ENCODE measurements at places on chromosomes 3 and 15.

DNA sequence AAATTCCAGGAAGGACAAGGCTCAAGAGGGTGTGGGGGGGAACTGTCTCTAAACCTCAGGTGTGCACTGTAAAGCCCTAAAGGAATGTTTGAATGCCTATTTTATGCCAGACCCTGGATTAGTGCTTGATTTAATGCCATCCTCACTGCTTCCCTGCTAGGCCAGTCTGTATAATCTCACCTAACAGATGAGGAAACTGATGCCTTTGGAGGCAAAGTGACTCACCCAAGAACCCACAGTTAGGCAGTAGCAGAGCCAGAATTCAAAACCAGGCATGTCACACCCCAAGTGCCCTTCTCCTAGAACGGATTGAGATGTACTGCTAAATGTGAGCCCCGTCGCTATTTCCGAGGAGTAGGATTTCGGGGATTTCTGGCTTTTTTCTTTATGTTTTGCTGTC lies 7.8 kb downstream of the CAMK1 start:
- no peak for DNase-seq

- DNase-seq: no peak
Measured at GRCh38 chr15:55198706-55199105, 2.0 kb upstream of the RSL24D1 start.

DNA sequence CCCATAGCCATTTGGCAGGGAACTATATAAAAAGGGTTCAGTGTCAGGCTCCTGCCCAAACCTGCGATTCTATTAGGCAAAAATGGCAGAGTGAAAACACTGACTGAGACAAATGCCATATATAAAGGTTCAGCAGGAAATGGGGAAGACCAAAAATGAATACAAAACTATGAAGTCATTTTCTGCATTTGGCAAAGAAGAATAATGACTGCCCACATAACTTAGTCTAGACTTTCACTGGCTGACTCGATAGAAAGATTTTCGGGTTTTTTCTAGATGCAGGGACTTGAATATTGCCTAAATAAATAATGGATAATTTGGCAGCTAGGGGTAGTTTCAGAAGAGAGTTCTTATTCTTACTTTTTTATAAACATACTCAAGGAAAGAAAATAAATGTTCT lies 178.0 kb downstream of the TPRG1 start:
- no peak for DNase-seq

DNA sequence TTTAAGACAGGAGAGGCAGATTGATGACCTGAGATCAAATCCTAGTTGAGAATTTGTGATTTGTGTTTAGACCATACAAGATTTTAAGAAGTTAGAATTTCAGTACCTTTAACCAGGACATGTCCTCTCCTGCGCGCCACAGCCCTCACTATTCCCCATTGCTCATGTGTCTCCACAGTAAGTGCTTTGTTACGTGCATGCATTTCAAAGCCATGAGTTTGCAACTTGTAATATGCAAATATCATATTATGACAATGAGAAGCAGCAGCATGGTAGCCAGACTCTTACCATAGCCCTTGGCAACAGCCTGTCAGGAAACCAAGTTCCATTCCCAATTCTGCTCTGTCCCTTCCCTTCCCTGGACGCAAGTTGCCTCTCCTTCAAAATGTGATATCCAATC lies 73.3 kb upstream of the ATP13A5 start:
- DNase-seq: no peak

DNA sequence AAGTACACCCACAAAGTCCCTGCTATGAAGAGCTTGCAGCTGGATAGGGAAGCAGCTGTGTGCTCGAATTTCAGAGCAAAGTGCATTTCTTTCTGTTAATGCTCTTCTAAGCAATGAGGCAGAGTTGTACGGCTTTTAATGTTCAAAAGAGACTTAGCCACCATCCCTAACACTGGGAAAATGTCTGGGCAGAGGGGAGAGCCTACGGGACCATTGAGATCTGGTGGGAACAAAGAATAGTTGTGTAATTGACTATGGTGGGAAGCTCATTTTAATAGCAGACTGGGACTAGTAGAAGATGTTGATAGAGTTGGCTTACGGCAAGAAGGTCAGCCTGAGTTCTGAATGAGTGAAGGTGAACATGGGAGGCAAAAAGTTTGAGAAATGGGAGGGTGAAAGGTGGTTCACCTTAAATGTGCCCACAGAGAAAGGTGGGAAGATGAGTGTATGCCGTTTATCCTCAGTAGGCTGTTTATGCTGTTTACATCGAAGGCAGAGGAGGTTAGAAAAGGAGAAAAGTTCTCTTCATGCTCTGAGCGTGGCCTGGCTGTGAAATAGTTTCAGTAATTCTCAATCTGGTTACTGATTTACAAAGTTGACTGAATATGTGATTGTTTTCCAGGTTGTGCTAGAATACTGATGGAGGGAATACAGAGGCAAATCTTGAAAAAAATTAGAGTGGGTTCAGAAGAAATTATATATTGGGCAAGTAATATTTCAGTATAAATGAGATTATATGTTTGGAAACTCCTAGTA lies 22.9 kb upstream of the UTS2B start:
- DNase-seq: no peak

GRCh38 chr15:60649845-60650548 lies 171.1 kb upstream of the ICE2 start:
- DNase-seq: no peak

DNA sequence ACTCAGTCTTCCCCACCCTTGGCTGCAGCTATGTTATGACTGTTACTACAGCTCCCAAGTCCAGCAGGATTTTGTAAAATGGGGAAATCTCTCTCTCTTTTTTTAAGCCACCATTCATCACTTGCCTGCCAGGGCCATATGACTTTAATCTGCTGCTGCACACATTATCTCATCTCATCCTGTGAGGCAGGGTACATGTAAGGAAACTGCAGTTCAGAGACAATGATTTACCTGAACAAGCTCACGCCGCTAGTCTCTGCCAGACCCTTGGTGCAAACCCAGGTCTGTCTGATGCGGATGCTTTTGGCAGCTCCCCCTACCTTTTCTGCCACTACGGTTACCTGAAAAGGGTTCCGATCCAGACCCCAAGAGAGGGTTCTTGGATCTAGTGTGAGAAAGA lies 78.3 kb downstream of the CHRNA7 start:
- DNase-seq: no peak

DNA sequence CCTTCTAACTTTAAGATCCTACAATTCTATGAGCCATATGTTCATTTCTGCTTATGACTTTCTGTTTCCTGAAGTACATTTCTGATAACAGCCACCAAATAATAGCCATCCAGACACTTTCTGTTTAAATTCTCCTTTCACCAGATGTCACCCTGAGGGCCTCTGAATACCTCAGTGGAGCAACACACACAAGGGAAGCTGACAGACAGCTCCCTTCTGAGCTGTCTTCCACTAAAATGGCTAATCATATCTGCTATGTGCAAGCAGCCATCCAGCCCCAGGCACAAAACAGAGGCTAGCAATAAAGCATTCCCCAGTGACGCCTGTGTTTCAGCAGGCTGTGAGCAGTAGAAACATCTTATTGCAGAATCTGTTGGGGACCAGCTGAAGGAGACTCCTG lies 666.6 kb upstream of the UBE2E2 start:
- DNase-seq: no peak

- DNase-seq: no peak
Measured at GRCh38 chr3:129605203-129605921, 1.1 kb downstream of the PLXND1 start.

DNA sequence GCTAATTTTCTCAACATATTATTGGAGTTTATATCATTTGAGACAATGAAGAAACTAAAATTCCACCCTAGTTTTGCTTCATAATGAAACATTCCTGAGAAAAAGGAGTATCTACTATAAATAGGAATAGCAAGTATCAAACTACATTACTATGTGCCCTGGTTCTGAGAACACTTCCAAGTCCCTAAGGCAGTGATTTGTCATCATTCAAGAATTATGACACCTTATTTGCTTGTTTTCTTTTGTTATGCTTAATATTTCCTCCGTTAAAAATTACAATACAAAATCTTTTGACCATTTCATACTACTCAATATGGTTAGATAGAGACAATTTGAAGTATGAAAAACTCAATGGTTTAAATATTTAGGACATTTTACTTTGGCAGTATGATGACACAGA lies 707.8 kb upstream of the GOLIM4 start:
- DNase-seq: peak; percentile 6

DNA sequence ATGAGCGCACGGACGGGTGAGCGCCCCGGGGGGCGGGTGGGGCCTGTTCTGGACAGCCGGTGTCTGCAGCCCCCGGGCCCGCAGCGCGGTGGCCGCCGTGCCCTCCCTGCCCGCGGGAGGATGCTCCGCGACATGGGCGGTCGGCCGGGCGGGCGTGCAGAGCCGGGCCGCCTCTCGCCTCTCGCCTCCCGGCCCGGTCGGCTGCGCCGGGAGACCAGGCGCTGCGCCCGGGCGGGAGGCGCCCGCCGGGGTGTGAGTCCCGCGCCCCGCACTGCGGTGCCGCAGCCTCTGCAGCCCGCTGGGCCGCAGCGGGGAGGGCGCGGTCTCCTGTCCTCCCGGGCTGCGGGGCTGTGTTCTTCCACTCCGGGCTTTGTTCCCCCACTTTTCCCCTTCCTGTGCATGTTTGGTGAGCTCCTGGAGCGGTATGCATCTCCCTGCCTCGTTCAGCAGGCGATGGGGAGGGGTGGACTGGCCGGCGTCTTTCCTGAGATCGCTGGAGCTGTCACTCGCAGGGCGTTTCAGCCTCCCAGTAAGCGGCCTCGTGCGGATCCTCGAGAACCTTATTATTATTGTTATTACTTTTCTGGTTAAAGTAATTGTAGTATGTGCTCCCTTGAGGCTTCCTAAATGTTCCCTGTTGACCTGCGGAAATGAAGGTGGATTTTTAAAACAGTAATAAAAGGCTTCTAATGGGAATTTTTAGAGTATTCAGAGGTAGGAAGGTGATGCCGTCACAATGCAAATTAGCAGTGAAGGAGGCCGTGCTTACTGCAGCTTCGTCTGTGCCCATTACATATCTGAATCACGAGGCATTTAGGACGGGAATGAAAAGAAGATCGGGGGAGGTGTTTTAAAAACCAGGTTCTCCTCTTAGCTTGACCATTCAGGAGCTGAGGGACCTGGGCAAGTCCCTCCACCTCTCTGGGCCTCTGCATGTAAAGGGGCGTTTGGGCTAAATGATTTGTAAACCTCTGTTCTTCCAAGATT lies 593 bp downstream of the TMOD2 start:
- no peak for DNase-seq

GRCh38 chr15:74396445-74397238 lies 29.2 kb upstream of the CYP11A1 start:
- no peak for DNase-seq

GRCh38 chr15:66452971-66453580 lies 44.5 kb downstream of the SNAPC5 start:
- DNase-seq: no peak

GRCh38 chr3:14488286-14489041 lies 51.7 kb downstream of the GRIP2 start:
- DNase-seq: no peak

GRCh38 chr3:134334901-134335280 lies 39.4 kb downstream of the AMOTL2 start:
- DNase-seq: no peak

DNA sequence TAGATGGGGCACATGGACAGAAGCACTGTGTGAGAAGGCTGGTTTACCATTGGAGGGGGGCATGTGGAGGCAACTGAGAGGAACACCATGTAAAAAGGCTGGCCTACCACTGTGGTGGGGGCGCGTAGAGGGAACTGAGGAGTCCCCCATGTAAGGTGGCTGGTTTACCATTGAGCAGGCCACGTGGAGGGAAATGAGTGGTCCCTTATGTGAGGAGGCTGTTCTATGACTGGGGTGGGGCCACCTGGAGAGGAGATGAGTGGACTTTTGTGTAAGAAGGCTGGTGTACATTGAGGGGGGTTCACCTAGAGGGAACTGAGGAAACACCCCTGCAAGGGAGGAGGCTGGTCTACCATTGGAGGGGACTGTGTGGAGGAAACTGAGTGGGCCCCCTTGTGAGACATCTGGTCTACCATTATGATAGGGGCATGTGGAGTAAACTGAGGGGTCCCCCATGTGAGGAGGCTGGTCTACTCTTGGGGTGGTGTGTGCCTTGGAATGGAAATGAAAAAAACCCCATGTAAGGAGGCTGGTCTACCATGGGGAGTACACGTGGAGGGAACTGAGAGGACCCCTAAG lies 156.9 kb downstream of the FBLN2 start:
- no peak for DNase-seq

GRCh38 chr3:48863122-48863521 lies 15.4 kb upstream of the PRKAR2A start:
- DNase-seq: no peak

GRCh38 chr3:43043793-43044192 lies 62.1 kb downstream of the POMGNT2 start:
- no peak for DNase-seq

DNA sequence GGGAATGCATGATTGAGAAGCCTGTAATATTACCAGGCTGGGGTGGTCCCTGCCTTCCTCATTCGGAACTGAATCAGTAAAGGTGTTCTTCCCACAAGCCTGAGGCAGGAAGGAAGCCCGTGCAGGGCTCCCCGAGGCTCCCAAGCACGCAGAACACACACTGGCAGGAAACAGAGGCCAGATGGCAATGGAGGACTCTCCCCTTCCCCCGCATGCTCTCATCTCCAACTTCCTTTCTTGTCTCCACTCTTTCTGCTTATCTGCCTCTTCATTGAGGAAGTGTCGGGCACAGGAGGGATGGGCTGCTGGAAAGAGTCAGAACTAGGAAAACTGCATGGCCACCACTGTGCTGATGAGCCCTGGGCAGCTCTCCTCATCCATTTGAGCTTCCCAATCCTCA lies 123.5 kb downstream of the NUP210 start:
- no peak for DNase-seq

- no peak for DNase-seq
Measured at GRCh38 chr15:100355342-100355741, 13.6 kb upstream of the ADAMTS17 start.

- no peak for DNase-seq
Measured at GRCh38 chr3:55654123-55654760, 167.1 kb upstream of the WNT5A start.

- no peak for DNase-seq
Measured at GRCh38 chr15:76905855-76906254, 715 bp upstream of the SCAPER start.

- DNase-seq: no peak
Measured at GRCh38 chr15:58440922-58441321, 9.1 kb downstream of the LIPC start.
